WERI-Rb-1 (cell line): ENCODE measurements at places on chromosomes 4 and X.

- no peak for DNase-seq
These were observed 155.4 kb upstream of the FAM9B start for GRCh38 chrX:9189286-9189685.

DNA sequence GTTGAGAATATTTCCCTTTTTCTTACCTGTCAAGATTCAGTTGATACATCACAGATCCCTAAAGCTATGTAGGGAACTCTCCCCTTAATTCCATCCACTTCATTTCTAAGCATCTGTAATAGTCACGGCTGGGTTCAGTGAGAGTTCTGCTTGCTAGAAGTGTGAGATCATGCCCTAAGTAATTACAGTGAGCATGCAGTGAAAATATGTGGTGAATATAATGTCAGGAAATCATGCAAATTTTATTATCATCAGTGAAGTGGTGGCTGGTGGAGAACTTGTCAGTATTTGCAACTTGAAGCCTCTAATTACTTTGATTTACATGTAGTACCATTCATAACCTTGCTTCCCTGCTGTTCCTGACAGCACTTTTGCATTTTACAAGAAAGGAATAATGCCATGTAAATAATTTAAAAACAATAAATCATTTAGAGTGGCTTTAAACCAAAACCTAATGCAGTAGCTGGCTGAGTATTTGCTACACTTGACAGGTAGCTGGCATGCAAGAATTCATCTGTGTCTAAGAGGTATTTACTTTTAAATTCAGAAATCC lies 28.3 kb upstream of the CFAP299 start:
- no peak for DNase-seq

- no peak for DNase-seq
These were observed 76.9 kb upstream of the AFAP1 start for GRCh38 chr4:8016527-8016926.

DNA sequence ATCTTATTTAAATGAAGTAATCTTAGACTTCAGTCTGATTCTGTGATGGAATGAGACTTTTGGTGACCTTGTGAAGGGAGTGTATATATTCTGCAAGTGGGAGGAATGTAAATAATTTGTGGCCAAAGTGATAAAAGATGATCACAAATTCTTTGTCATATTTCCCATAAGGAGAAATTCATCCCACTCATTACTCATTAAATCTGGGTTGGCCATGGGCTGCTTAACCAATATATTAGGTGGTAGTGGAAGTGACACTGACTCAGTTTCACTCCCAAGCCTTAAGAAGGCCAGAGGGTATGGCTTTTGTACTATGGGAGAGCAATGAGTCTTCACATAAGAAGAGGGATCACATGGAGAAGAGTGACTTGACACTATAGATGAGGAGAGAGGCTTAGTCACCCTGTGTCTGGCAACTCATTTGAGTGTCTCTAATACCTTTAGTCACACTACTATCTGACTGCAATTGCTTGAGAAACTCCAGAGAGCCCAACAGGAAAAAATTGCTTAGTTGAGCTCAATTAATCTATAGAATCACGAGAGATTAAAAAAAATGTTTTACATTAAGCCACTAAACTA lies 408.2 kb upstream of the PITX2 start:
- DNase-seq = no peak

GRCh38 chr4:64682946-64683345 lies 273.7 kb upstream of the TECRL start:
- DNase-seq = no peak

- DNase-seq = no peak
These were observed 189.1 kb downstream of the PCDH18 start for GRCh38 chr4:137343221-137343620.

DNA sequence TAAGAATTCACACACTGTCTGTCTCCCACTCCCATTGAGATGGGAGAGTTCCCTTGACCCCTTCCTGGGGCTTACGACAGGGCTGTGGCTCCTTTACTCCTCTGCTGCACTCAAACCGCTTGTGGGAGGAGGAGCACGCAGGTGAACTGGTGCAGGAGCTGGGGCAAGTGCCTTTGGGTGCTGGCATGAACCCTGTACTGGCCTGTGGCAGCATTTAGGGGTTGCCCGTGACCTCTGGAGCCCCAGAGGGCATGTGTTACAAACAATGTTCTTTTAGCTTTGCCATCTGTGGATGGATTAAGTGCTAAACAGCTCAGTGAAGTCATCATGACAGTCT lies 21.8 kb upstream of the FTHL17 start:
- no peak for DNase-seq

- DNase-seq = peak; percentile 59
These were observed 149.8 kb downstream of the STIM2 start for GRCh38 chr4:27010334-27010940.

GRCh38 chr4:111960241-111960667 lies 185.0 kb upstream of the FAM241A start:
- DNase-seq = no peak

- no peak for DNase-seq
These were observed 185.8 kb upstream of the RPS6KA3 start for GRCh38 chrX:20452487-20452886.

DNA sequence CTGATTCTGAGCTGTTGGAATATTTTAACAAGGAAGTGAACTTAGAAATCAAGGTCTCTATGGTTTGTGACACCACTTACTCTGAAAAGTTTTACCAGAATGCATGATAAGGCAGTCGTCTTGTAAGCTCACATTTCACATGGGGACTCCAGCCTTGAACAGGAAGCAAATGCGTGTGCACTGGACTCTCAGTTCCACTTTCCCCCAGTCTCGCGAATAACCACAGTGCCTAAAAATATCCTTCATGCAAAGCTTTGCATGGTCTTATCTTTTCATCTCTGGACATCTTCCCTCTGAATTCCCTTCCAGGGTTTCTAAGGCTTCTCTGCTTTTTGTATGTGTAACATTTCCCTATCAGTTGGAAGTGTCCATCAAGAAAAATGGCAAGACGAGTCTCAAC lies 581.8 kb downstream of the NLGN4X start:
- no peak for DNase-seq

DNA sequence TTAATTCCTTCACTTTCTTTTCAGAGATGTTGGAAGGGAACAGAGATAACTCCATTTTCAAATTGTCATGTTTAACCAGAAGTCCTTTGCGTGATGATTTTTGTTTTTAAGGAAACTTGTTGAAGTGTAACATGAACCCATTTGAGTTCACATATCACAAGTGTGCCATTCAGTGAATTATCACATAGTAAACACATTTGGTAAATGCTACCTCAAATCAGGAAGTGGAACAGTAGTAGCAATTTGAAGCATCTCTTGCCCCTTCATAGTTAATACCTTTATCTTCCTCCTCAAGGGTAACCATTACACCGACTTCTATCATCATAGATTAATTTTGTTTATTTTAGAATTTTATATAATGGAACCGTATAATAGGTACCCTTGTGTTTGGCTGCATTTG lies 35.8 kb downstream of the KDM6A start:
- DNase-seq = no peak

GRCh38 chr4:2451036-2451520 lies 17.8 kb upstream of the RNF4 start:
- DNase-seq = no peak

DNA sequence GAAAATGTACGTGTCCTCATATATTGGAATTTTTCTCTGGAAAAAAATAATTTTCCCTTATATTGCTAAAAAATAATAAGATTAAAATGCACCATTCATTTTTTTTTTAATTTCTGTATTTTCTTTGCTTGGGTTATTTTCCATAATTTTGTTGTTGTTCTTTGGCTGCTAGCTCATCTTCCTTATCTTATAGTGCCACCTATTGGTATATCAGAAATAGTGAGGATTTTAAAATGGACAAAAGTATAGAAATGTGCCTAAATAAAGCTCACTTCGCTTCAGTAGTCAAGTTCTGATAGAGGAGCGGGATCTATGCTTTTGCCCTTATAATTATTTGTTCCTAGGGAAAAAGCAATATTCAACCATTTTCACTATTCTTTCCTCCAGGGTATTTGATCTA lies 134.8 kb downstream of the NAP1L3 start:
- no peak for DNase-seq

- DNase-seq = peak; percentile 35
These were observed 28.5 kb downstream of the TRIM2 start for GRCh38 chr4:153232768-153233167.

- no peak for DNase-seq
These were observed 329.7 kb downstream of the CCSER1 start for GRCh38 chr4:90456891-90457290.

DNA sequence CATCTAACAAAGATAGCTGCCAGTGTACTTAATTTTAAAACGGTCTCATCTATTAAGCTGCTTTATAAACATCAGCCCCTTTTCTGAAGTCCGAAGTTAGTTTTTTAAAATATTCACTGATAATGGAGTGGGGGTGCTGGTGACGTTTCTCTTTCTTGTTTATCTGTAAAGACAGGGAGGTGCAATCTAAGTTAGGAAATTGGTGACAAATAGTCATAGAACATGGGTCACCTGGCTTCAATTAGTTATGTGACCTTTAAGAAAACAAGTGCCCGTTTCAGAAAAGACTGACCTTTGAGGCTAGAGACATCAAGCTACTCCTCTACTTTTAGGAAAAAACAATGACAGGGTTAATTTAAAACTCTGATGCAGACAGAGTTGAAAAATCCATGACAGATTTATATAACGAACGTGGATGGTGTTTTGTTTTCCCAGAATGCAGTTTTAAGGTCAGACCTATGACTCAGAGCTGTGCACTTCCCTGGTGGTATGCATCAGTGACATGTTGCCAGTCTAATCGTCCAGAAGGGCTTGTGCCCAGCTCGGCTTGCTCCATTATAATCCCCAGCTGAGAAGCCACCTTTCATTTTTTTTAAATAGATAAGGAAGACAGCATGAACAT lies 38.2 kb downstream of the FHL1 start:
- DNase-seq = no peak

GRCh38 chrX:131081772-131082740 lies 23.9 kb downstream of the ARHGAP36 start:
- no peak for DNase-seq

- no peak for DNase-seq
These were observed 1.8 kb downstream of the USP11 start for GRCh38 chrX:47234583-47234982.

DNA sequence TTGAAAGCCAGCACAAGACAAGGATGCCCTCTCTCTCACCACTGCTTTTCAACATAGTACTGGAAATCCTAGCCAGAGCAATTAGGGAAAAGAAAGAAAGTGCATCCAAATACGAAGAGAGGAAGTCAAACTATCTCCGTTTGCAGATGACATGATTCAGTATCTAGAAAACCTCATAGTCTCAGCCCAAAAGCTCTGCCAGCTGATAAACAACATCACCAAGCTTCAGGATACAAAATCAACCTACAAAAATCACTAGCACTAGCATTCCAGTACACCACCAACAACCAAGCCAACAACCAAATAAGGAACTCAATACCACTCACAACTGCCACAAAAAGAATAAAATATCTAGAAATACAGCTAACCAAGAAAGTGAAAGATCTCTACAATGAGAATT lies 38.6 kb downstream of the COX7B2 start:
- no peak for DNase-seq

DNA sequence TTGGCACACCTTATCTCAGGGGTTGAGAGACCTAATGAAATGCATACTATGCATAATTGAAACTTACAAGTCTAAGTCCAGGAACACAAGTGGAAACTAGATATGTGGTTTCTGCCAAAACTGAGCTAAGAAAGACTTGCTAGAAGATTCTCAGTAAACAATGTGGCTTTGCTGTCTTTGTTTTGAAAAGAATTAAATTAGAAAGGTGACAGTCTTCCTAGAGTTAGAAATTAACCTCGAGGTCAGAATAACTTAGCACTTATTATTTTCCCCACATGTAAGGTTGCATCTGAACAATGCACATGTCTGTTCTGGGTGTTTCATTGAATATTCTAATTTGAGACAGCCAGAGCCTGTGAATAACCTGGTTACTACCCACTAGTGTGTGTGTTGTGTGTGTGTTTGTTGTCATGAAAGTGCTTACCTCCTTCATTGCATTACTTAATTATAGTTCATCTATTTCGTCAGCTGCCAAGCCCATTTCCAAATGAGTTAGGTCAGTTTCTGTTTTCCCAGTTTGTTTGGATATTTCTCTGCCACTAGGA lies 1.5 kb downstream of the EREG start:
- no peak for DNase-seq

- no peak for DNase-seq
These were observed 409.3 kb upstream of the CPEB2 start for GRCh38 chr4:14592950-14593349.

- DNase-seq = no peak
These were observed 89.5 kb downstream of the PLS3 start for GRCh38 chrX:115650449-115650848.

DNA sequence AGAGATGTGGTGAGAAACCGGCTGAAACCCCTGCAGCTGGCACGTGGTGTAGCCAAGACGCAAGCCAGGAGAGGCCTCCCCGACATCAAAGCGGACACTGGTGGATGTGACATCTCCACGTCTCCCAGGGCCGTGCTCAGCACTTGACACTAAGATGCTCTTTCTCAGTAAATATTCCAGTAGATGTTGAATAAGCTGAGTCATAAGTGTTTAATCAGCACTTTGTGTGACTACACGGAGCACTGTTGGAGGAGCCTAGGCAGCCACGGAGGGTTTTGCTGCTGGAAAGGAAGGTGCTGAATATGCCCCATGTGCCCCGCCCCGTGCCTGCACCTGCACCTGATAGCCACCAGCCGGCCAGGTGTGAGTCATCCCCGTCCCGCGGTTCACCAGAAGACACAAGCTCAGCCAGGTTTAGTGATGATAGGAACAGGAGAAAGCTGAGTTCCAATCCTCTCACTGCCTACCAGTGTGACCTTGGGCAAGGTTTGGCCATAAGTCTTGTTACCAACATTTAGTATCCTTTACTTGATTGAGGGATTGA lies 29.0 kb upstream of the C4orf50 start:
- no peak for DNase-seq

- no peak for DNase-seq
These were observed 376.8 kb upstream of the FGF16 start for GRCh38 chrX:77070202-77070918.

GRCh38 chrX:130145123-130145522 lies 20.5 kb downstream of the AIFM1 start:
- no peak for DNase-seq

GRCh38 chr4:87390891-87391575 lies at the start of gene HSD17B11:
Gene HSD17B11, minus strand, starts transcription at chr4:87391188. Its CDS starts 118 bp downstream, at chr4:87391070.
- DNase-seq = peak; percentile 63

DNA sequence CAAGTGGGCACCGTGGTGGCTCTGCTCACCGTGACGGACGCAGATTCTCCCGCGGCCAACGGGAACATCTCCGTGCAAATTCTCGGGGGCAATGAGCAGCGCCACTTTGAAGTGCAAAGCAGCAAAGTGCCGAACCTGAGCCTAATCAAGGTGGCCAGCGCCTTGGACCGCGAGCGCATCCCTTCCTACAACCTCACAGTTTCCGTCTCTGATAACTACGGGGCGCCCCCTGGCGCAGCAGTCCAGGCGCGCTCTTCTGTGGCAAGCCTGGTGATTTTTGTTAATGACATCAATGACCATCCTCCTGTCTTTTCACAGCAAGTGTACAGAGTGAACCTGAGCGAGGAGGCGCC lies 2.7 kb downstream of the FAT4 start:
- DNase-seq = peak; percentile 87

- no peak for DNase-seq
These were observed 1.1 kb downstream of the PHOX2B start for GRCh38 chr4:41747230-41748055.
